OCI-LY7 (cell line): ENCODE measurements at places on chromosomes 3 and 15. TPM values are rescaled to one million over a fixed set of nuclear protein-coding genes. Genes with fewer than 3 reads are reported as not detected.

DNA sequence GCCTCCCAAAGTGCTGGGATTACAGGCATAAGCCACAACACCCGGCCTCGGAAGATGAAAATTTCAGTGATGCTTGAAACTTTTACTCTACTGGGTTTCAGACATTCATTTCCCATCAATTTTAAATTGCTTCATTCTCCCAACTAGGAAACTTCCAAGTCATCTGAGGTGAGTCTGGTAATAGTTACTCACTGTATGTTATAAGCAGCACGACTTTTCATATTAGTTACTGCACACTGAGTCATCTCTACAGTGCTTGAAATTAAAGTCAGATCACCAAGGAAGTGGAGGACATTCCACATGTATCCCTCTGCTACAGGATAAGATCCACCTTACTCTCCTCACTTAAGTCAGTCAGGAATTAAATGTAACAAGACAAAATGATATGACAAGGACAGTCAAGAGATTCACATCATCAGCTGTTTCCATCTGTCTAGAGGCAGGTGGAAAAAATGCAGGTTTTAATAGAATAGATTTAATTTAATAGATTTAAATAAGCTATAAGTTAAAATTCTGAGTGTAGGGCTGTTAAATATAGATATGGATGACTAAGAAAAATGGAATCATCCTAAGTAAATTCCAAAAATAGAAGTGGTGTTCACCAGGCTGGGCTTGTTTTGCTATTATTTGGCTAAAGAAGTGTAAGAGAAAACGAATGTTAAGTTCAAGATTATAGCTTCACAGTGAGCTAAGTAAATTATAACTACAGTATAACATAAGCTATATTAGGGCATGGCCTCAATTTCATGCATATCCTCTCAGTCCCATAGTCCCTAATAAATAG is 104.4 kb downstream of the TMCO5A start:
- DNase-seq = no peak

DNA sequence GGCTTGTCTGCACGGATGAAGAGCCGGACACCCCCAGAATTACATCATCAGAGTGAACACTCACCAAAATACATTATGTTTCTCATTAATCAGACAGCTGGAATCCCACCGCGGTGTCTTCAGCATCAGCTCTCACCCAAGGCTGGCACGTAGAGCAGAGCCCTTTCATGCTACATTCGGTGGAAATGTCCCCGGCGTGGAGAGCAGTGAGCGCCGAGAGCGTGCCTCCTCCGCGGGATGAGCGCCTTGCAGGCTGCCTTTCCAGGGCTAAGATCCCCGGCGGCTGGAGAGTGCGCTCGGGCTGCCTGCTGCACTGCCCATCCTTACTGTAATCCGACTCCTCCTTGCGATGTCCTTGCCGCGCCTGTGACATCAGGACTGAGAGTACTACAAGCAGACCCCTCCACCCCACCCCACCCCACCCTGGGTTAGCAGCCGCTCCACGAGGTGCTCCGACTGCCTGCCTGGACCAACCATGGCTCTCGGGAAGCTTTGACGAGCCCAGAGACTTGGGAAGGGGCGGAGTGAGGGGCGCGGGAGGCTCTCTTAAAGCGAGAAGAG is at the start of gene ZNF385D:
ZNF385D (minus strand) TSS at position 380 of the 561 bp plus-strand sequence; CDS start at position 86, 294 bp downstream.
- DNase-seq = no peak

DNA sequence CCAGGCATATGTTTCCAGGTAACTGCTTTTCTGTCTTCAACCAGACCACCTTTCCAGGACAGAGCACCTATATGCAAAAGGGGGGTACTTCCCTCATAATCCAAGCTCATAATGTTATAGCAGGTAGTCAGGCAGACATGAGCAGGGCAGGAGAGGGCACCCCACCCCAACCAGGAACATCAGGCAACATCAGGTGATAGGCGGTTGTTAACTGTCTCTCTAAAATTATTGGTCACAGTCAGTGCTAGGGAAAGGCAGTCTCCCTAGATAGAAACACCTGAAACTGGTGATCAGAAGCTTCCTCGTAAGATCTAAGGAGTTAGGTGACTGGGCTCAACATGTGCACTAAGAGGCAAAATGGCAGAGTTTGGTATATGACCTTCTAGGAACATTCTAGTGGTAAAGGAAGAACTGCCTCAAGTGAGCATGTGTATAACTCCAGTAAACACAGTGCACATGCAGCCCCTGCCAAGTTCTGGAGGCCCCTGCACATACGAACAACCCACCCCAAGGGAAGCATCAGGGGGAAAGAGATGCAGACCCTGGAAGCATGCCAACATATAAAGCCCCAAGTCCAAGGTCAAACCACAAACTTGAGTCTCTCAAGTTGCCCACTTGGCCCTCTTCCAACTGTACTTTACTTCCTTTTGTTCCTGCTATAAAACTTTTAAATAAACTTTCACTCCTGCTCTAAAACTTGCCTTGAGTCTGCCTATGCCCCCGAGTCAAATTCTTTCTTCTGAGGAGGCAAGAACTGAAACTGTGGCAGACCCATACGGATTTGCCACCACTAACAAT is 270.9 kb downstream of the ULK4 start:
- no peak for DNase-seq

GRCh38 chr3:36893826-36894225 is 51.0 kb downstream of the TRANK1 start:
- DNase-seq = no peak

- no peak for DNase-seq
Measured at GRCh38 chr15:51046799-51047449, 47.8 kb downstream of the TNFAIP8L3 start.

DNA sequence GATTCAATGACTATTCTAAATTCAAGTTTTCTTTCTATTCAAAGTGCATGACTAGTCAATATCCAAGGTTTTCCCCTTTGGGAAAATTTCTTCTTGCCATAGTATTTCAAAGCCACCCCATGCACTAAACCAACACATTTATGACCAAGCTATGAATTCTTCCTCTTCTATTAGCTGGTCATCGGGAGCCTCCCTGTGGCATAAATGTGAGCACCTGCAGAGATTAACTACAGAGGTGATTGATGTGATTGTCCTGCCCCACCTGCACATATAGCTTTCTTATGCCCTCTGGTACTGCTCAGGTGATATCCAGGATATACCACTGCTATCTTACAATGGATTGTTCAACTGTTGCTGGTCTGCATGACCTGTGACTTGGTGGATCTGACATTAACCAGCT is 694.9 kb downstream of the ZBBX start:
- DNase-seq = no peak

- no peak for DNase-seq
Measured at GRCh38 chr3:132292042-132292441, 25.2 kb upstream of the ACP3 start.

- peak; percentile 8 for DNase-seq
Measured at GRCh38 chr15:74036271-74037170, 42.0 kb downstream of the PML start.

GRCh38 chr3:72270072-72270681 is 485.2 kb upstream of the PROK2 start:
- no peak for DNase-seq

DNA sequence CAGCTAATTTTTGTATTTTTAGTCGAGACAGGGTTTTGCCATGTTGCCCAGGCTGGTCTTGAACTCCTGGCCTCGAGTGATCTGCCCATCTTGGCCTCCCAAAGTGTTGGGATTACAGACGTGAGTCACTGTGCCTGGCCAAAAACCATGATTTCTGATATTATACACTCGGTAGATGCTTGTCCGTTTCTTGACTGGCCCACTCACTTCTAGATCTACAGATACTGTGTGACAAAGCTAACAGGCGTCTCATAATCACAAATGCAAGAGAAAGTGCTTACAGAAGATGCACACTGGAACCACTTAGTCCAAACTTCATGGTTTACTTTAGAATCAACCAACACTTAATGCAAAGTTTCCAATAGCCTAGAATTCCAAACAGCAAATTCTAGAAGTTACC is 8.4 kb downstream of the PROK2 start:
- no peak for DNase-seq

DNA sequence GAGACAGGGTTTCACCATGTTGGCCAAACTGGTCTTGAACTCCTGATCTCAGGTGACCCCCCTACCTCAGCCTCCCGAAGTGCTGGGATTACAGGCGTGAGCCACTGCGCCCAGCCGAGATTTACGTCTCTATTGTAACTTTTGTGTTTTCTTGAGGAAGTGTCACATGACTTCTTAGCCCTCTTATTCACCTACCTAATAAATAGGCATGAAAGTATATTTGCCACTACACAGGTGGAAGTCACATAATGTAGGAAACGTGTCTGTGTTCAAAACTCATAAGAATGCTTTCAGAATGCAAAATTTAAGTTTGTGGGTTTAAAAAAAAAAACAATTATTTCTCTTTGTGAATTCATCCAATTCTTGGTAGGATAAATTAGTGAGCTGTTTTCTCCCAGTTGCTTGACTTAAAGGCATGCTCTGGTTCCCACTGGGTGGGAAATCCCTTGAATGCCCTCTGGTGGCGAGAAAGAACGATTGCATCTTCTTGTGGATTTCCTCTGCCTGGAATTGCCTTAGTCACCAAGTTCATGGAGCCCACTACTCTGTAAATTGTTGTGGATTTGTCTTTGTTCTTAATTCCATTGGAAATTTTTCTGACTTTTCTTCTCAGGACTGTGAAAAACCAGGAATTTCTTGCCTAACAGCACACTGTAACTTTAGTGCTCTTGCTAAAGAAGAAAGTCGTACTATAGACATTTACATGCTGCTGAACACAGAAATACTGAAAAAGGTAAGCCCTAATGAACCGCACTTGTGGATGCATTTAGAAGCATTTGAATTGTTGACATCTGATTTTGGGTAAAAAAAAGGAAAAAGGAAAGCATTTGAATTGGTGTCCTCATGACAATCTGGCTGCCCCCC is 82.2 kb upstream of the CTDSPL start:
- DNase-seq = peak; percentile 72

GRCh38 chr3:29694783-29695182 is 413.9 kb downstream of the RBMS3 start:
- DNase-seq = no peak

Gene NOX5
- not detected in 2 replicates for total RNA-seq

Gene PPP1R14D
- total RNA-seq = not detected in 2 replicates

Gene PODXL2
- total RNA-seq = 15.2 and 16.1 TPM in 2 replicates

Gene LMLN
- 6.2 and 7.1 TPM in 2 replicates for total RNA-seq

Gene CHRNA3
- not detected in 2 replicates for total RNA-seq

Gene CTSH
- 21.1 and 21.5 TPM in 2 replicates for total RNA-seq

Gene ZSCAN29
- total RNA-seq = 30.2 and 34.5 TPM in 2 replicates
